Kidney glomerular epithelial cell (primary cell): ENCODE measurements at places on chromosomes 16 and 17.
A peak's percentile ranks its signal among the peaks of the same experiment; 100 is the strongest.

- no peak for DNase-seq
Measured at GRCh38 chr17:35546487-35546886, 9.0 kb upstream of the SLFN12L start.

DNA sequence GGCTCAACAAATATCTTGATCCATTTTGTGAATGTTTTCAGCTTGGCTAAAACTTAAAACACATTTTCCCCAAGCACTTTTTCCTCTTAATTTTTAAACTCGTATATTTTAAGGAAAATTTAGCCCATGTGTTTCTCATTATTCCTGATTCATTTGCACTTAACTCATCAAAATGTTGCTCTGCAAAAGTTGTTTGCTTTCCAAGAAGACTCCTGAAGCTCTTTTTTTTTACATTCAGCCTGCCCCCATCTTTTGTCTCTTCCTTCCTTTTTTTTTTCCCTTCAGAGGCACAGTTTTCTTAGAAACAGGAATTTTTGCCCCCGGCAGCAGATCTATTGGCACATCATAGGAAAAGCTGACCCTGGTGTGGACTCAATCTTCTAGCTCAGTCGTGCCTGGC, 155.0 kb upstream of the SALL1 start:
- DNase-seq, result no peak

GRCh38 chr16:30925995-30926811, 2.8 kb downstream of the FBXL19 start:
- no peak for DNase-seq

GRCh38 chr17:48604770-48605329, at the start of gene HOXB6:
Gene HOXB6, minus strand, starts transcription at chr17:48604986. Its CDS starts 6,836 bp downstream, at chr17:48598150.
- peak; percentile 76 for DNase-seq

DNA sequence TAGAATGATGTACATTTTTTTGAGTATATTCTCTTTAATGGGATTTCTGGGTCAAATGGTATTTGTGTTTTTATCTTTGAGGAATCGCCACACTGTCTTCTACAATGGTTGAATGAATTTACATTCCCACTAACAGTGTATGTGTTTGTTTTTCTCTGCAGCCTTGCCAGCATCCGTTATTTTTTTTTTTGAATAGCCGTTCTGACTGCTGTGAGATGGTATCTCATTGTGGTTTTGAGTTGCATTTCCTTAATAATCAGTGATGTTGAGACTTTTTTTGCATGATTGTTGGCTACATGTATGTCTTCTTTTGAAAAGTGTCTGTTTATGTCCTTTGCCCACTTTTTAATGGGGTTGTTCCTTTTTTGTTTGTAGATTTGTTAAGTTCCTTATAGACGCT, 172.7 kb upstream of the CDH8 start:
- DNase-seq, result no peak

DNA sequence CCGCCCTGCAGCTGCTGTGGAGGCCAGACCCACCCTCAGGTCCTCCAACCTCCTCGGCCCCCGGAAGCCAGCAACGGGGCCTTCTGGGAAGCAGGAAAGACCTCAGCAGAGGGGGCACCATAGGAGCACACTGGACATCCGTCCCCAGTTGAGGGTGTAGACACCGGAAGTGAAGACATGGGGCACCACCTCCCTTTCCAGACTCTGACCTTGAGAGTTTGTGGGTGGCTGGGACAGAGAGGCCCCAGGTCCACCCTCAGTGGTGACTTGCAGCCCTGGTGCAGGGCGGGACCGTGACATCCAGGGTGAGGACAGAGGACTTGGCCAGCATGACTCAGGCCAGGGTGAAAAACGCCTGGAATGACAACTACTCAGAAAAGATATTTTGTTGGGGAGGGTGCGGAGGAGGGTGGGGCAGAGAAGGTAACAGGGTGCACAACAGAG, 19.9 kb downstream of the CEP295NL start:
- DNase-seq, result peak; percentile 67

- no peak for DNase-seq
Measured at GRCh38 chr17:62674841-62675240, 47.4 kb downstream of the MRC2 start.

DNA sequence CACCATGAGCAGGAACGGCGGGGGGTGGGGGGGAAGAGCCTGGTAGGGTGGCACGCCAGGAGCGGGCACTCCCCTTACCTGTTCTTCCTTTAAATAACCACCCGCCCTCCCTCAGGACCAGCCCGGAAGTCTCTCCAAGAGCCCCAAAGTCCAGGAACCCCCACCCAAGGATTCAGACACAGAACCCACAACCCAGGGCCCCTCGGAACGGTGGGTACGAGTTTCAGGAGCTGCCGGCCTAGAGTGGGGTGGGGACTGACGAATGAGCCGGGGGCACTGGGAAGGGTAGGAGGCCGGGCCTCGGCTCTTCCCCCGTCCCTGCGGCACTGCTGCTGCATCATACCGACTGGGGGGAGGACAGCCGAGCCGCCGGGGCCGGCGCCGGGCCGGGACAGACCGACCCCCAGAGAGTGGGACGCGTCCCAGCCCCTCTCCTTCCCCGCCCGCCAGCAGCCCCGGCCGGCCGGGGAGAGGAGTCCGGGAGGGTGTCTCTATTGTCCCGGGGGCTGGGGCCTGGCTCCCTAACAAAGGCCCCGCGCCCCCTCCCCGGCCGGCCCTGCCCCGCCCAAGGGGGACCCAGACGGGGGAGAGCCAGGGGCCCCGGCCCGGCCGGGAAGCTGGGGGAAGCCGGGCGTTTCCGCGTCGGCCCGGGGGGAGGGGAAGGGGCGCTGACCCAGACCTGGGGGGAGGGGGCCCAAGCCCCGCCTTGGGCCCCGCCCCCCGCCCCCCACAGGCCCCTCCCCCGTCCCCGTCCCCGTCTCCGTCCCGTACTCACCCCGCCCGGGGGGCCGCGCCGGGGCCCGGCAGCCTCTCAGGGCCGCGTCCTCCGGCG, 747 bp downstream of the ATXN7L3 start:
- peak; percentile 14 for DNase-seq

DNA sequence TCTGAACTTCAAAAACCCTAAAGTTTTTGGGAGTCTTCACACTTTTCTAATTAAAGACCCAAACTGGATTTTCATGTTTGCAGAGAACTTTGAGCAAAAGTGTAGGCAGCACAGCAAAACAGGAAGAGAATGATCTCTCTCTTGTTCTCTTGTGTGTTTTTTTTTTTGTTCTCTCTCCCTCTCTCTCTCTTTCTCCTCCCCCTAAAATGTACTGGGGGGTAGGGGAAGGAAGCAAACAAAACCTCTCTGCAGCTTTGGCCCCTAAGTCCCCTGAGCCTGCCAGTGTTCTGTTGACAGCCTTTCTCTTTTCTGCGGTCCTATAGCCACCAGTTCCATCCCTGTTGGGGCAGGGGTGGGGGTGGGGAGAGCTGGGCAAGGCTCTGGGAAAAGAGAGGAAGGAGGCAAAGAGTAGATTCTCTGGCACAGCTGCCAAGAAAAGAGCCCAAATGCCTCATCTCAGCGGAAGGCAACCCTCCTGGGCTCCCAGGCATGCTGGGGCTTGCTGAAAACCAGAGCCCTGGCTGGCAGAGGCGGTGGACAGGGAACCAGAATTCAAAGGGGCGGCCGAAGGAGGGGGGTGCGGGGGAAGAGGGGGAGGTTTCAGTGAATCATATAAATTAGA, 295.3 kb downstream of the SOX9 start:
- DNase-seq, result no peak

- DNase-seq, result no peak
Measured at GRCh38 chr16:13864689-13865088, 55.3 kb upstream of the ERCC4 start.

DNA sequence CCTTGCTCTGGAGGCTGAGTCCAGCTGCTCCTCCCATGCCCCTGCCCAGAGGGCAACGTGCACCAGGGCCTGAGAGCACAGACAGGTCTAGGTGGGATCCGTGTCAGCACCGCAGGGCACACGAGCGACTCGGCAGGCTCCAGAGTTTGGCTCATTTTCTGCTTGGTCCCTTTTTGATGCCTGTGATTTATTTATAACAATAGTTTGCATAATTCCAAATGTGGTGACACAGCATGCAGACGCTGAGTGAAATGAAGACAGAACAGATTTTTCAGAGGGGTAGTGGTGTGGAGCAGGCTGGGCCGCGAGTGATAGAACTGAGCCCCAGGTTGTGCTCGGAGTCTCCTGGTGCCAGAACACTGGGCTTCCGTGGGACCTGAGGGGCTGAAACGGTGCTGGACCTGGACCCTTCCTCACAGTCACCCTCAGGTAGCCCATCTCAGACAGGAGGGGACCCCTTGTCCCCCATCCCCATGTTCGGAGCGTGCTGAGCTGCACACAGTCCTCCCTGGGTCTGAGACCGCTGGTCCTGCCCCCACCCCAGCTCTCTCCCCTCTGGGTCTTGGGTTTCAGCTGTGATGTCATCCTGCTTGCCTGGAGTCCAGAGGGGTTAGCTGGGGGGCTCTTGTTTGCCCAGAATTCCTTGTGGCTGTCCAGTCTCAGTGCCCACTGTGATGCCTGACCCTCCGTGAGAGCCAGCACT, 95.9 kb downstream of the METRNL start:
- no peak for DNase-seq

GRCh38 chr17:32551186-32551955, 64.6 kb downstream of the CDK5R1 start:
- peak; percentile 2 for DNase-seq

GRCh38 chr17:41065829-41066624, at the start of gene KRTAP2-4:
Gene KRTAP2-4, minus strand, starts transcription at chr17:41065879. Its CDS starts 34 bp downstream, at chr17:41065845.
- peak; percentile 91 for DNase-seq

- DNase-seq, result no peak
Measured at GRCh38 chr17:56451629-56452028, 141.9 kb upstream of the NOG start.

DNA sequence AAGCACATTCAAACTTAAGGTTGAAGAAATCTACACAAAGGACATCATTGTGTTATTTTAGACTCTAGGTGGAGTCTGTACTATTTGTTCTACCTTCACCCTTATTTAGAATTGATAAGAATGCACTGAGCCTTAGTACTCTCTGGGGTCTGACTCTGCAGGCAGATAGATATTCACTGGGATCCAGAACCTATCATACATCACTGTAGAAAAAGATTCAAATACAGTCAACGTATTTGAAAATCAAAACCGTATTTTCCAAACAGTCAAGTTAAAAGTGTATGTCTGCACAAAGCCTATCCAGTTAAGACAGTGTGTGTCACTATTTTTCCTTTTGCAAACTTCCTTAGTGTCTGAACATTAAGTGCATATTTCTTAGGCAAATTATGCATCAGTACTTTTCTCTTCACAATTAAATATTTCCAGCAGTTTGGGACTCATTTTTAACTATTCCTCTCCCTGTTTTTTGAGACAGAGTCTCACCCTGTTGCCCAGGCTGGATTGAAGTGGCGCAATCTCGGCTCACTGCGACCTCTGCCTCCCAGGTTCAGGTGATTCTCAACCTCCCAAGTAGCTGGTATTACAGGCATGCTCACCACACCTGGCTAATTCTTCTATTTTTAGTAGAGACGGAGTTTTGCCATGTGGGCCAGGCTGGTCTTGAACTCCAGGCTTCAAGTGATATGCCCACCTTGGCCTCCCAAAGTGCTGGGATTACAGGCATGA, 22.3 kb downstream of the MOSMO start:
- DNase-seq, result no peak

GRCh38 chr17:10120109-10120485, 78.3 kb downstream of the GAS7 start:
- DNase-seq, result no peak

- no peak for DNase-seq
Measured at GRCh38 chr16:75043175-75043895, 44.5 kb downstream of the ZNRF1 start.
